ENCODE measurements at places on chromosomes 3 and 15.

GRCh38 chr15:84598993-84599392 is 1.8 kb upstream of the ZSCAN2 start:
- DNase-seq, result peak; percentile 60

DNA sequence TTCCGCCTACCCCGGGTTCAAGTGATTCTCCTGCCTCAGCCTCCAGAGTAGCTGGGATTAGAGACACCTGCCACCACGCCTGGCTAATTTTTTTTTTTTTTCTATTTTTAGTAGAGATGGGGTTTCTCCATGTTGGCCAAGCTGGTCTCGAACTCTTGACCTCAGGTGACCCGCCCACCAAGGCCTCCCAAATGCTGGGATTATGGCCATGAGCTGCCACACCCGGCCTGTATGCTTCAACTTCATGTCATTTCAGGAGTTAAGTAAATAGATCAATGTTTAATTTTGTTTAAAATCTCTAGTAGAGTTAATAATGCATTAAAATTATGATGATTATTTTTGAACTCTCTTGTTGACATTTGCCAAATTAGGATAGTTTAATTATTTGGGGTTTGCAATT is 121.1 kb upstream of the ALDH1A3 start:
- no peak for DNase-seq

DNA sequence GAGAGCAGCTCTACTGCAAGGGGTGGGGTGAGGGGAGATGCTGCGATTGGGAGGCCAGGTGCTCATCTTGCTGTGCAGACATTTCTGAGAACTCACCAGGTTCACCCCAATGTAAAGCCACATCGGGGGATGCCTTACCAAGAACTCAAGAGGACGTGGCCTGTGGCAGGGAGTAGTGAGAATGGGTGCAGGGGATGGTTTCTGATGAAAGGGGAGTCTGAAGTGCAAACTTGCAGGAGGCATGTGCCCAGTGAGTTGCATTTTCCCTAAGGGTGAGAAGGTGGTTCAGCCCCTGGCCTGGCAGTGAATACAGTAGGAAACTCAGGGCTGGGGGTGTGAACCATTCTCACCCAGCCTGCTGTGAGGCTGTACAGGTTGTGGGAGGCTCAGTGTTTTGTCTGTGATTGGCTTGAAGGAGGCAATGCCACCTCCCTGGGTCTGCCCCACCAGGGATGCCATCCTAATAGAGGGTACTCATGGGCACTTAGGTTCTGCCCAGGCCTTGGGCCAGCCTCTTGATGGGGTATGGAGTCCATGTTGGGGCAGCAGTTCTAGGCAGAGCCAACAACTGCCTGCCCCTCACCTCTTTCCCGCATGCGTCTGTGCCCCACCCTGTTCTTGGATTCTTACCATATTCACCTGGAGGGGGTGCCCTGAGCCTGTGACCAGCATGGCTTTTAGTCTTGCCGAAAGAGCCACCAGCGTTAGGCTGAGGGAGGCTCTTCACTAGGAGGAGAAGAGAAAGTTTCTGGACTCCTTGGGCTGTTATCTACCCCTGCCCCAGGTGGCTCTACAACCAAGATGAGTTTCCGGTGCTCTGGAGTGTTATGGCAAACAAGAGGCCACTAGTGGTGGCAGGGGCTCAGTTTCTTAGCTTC is 4.5 kb downstream of the HEMK1 start:
- no peak for DNase-seq

- no peak for DNase-seq
These were observed 132.5 kb downstream of the MYRIP start for GRCh38 chr3:39941931-39942330.

DNA sequence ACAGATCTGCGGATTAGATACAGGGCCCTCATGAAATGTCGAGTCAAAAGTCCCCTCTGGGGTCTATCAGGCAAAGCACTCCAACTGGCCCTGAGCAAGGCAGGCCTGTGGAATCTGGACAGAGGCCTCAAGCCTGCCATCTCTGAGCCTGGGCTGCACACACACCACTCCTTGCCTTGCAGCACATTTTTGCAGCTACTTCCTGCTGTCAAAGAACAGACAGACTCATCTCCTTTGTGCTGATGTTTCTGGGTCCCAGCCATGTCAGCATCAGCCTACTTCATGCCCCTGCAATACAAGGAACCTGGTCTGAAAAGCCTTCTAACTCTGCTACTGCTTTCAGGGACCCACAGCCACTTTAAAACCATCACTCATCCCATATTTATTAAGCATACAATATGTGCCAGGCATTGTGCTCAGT is 60.6 kb upstream of the IL12A start:
- no peak for DNase-seq

DNA sequence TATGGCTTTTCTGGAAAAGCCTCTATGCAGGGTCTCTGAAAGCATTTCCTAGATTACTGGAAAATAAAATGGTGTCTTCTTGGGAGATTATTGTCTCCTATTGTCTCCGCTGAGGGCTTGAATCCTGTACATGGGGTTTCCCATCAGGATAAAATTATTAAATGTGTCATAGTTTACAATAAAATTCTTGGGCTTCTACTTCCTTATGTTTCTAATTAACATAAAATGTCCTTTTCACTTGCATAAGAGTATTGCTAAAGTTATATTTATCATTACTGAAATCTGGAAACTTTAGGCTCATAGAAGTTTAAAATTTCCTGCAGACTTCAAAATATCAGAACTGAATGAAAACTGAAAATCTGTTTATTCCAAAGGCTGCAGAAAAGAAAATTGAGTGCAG is 595.5 kb upstream of the AGTR1 start:
- DNase-seq, result no peak

DNA sequence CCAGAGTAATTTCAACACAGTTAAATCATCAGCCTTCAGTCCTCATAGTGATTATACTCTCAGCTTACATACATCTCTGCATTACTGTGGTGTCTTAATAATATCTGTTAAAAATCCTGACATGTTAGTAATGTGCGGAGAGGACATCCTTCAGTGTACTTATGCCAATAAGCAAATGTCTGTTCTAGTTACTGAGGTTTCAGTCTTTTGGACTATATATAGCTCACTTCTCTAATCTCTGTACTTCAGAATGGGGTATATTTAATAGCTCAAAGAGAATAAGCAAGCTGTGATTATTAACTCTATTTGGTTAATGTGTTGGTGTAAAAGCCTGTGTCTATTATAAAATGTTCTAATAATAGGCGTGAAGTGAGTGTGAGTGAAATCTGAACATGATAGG is 28.9 kb upstream of the OSTN start:
- no peak for DNase-seq

GRCh38 chr3:61061092-61061723 is 190.0 kb downstream of the FHIT start:
- DNase-seq, result no peak

- DNase-seq, result no peak
These were observed 68.5 kb upstream of the ATP13A5 start for GRCh38 chr3:193446965-193447602.

- no peak for DNase-seq
These were observed 17.9 kb upstream of the SEC13 start for GRCh38 chr3:10338591-10339353.

DNA sequence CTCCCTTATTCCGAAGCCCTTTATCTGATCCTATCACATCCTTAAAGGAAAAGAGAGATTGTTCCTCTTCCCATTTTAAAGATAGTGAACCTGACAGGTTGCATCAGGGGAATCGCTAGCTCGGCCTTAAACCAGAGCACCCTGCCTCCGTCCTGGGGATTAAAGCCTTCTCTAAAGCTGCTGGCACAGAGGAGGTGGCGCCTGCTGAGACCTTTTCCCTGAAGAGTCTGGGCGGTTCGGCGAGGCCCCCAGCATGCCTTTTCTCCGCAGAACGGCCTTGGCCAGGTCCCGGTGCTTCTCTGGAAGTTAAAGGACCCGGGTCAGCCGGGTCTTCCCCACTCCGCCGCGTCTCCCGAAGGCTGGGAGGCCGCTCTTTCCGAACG is 593 bp downstream of the FAM219B start:
- no peak for DNase-seq

GRCh38 chr15:37981775-37982174 is 47.3 kb downstream of the TMCO5A start:
- no peak for DNase-seq

DNA sequence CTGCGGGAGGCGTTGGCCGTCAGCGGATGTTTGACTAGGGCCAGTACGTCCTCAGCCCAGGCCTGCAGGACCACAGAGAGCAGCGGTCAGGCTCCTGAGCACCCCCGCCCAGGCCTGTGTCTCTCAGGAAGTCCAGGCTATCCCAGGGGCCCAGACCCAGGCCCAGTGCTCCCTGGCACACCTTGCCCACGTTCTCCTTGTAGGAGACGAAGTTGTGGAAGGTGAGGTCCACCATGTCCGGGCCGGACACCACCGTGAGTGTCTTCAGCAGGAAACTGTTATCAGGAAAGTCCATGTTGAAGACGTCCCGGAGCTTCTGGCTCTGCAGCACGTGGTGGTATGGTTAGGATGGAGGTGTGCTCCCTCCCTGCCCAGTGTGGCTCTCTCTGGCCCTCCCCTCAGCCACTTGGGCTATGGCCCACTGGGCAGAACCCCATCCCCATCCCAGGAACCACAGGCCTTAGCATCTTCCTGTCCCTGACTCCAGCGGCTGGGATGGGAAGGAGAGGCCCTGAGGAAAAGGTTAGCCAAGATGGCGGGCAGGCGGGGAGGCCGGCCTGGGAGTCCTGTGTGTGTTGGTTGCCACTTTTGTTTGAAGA is 5.3 kb downstream of the PLCB2 start:
- no peak for DNase-seq

- peak; percentile 81 for DNase-seq
These were observed at the start of gene SOX14 for GRCh38 chr3:137764001-137764433. Gene SOX14 (plus strand): TSS chr3:137764315. CDS start chr3:137764785, 470 bp downstream.

DNA sequence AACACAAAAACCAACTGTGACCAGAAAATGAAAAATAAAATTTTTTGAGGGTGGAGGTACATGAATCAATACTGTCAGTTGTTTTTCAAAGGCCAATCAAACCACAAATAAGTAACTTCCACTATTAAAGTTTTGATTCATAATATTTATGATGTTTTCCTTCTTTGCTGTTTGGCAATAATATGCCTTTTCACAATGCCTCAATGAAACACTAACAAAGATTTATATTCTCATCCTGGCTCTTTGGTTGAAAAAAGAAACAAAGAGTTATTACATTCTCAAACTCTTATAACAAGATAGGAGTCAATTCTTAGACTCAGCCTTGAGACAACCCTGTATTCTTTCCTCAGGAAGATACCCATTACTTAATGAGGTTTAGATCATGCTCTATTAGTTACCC is 63.1 kb downstream of the C3orf70 start:
- DNase-seq, result no peak

- DNase-seq, result no peak
These were observed 109.1 kb downstream of the RFTN1 start for GRCh38 chr3:16404349-16404895.

- DNase-seq, result no peak
These were observed 44.6 kb downstream of the WNT7A start for GRCh38 chr3:13835246-13835645.

DNA sequence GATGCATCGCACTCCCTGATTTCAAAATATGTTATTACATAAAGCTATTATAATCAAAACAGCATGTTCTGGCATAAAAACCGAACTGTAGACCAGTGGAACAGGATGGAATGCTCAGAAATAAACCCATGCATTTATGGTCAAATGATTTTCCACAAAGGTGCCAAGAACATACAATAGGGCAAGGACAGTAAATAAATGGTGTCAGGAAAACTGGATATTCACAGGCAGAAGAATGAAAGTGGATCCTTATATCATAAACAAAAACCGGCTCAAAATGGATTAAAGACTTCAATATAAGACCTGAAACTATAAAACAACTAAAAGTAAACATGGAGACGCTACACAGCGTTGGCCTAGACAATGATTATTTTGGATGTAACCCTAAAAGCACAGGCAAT is 22.6 kb downstream of the USP50 start:
- DNase-seq, result no peak

GRCh38 chr3:178205740-178206139 is 330.5 kb upstream of the KCNMB2 start:
- no peak for DNase-seq

GRCh38 chr15:31526916-31527690 is 200.5 kb downstream of the KLF13 start:
- DNase-seq, result no peak

- no peak for DNase-seq
These were observed 583.1 kb upstream of the CFAP20DC start for GRCh38 chr3:59632760-59633573.

DNA sequence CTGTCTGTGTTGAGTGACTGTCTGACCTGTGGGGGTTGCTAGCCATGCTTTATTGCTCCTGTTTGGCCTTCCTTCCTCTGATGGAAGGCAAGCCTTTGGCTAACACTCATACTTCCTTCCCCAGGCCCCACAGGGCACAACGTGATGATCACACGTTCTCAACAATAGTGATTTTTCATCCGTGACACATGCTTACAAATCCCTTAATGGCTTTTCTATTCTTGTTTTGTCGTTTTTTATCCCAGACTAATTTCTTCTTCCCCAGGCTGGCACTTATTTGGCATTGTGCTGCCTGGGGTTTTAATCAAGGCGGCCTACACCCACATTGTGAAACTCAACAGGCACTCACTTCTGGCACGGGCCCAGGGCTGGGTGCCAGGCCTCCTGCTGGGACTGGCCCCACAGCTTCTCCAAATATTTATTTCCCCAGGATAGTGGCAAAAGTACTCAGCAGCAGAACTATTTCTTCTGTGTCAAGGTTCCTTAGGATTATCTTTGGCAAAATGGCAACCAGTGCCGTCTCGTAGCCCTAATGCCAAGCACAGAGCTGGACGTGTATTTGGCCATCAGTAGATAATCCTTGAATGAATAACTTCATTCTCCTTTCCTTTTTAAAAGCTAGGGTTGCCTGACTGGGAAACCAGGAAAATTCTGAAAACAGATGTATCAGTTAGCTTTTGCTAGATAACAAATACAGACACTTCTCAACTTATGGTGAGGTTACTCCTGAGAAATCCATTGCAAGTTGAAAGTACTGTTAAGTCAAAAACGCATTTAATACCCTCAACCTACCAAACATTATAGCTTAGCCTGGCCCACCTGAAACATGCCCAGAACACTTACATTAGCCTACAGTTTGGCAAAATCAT is 30.6 kb downstream of the CMTM7 start:
- peak; percentile 42 for DNase-seq

DNA sequence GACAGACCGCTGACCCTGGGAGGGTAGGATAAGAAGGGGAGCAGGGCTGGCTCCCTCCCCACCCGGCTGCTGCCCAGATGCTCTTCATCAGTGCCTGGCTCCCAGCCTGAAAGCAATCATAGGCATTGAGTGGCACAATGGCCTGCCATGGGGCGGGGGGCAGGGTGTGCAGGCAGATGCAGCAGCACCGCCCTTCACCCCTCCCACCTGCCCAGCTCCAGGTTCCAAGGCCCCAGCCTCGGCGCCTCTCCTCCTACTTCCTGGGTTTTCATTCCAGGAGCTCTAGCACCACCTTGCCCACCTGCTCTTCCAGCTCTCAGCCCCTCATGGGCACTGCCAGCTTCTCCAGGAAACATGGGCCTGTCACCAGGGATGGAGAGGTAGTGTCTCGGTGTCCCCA is 101.7 kb downstream of the MEGF11 start:
- DNase-seq, result peak; percentile 81

- no peak for DNase-seq
These were observed 8.5 kb downstream of the SEC13 start for GRCh38 chr3:10312391-10312790.

- no peak for DNase-seq
These were observed 31.6 kb upstream of the STAG1 start for GRCh38 chr3:136783708-136784191.

All from iPS-NIHi11 (cell line).